ENCODE measurements at places on chromosomes 6 and 20. TPM values are rescaled to one million over a fixed set of nuclear protein-coding genes. Genes with fewer than 3 reads are reported as not detected.

Gene FGD2
- 15.5 TPM for polyA plus RNA-seq

Gene AIF1
- polyA plus RNA-seq = 57.1 TPM

Gene TRIM31
- polyA plus RNA-seq = 5.7 TPM

DNA sequence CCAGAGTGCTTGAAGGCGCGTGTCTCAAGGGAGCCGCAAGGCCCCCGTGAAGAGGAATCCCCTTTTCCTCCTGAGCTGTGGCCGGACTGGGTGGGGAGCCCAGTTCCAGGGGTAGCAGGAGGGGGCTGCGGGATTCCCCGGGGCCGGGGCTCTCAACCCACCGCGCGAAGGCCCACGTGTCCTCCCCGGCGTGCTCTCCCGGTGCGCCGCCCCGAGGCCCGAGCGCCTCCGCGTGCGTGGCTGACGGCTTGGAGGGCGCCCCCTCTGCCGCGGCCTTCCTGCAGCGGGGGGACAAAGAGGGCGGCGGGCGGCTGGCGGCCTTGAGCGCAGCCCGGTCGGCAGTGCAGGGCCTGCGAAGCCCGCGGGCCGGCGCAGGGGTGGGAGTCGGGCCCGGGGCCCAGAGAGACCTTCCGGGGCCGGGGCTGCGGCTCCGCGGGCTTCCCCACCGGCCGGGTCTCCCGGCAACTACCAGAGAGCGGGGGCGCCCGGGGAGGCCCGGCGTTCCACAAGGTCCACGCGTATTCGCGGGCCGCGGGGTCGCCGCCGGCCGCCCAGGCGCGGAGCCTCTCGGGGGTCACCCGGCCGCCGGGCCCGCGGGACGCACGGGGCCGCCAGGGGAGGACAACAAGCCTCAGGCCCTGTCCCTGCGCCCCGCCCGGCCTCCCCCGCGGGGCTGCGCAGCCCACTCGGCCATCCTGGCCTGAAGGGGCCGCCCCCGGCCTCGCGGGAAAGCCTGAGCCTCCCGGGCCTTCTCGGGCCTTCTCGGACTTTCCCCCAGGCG is at the start of gene FAM217A:
Gene FAM217A, minus strand, starts transcription at position 447 of the 781 bp plus-strand sequence. CDS start 1,723 bp downstream, outside the sequence.
- H3K27me3 ChIP-seq = peaks cover 4% of the 10 kb centered on the region
- no peak within 1 kb of the TSS for H3K27ac ChIP-seq
- no peaks in the 10 kb centered on the region for H3K36me3 ChIP-seq
- H3K4me3 ChIP-seq = no peak within 1 kb of the TSS
- DNase-seq = no peak
- peaks cover 3% of the 10 kb centered on the region for H3K4me1 ChIP-seq

GRCh38 chr6:168305863-168306262 is 13.7 kb downstream of the DACT2 start:
- peaks cover 13% of the 10 kb centered on the region for H3K4me1 ChIP-seq
- no peak overlapping the region for H3K27ac ChIP-seq
- H3K36me3 ChIP-seq = peaks cover 27% of the 10 kb centered on the region
- DNase-seq = no peak
- no peak overlapping the region for H3K4me3 ChIP-seq
- H3K27me3 ChIP-seq = no peaks in the 10 kb centered on the region

DNA sequence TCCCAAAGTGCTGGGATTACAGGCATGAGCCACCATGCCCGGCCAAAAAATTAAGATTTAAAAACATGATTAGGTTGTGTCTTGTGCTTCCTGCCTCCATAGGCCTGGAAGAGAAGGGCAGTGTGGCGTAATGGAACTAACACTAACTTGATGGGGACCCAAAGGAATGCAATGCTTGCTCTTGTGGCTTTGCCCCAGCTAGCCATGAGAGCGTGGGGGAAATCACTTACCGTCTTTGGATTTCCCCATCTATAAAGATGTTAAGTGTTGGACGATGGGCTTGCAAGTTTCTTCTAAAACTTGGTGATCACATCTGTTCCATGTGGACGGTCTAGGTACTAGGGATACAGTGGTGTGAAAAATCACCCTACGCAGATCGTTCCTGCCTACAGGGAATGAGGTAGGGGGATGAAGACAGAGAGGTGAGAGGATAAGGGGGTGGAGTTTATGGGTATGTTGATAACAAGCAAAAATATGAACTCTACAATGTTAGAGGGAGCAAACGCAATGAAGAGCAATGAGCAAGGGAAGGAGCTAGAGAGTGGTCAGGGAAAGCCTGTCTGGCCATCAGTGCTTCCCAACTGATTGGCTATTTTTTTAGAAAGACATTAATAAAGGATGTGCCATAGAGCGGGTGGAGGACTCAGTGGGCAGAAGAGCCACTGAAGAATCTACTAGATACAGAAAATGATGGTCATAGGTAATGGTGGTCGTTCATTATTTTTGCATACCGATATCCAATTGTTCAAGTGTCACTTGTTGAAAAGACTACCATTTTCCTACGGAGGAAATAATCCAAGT is 165.2 kb downstream of the BCAS1 start:
- no peak overlapping the region for H3K27ac ChIP-seq
- H3K4me1 ChIP-seq = peaks cover 25% of the 10 kb centered on the region
- no peak overlapping the region for H3K4me3 ChIP-seq
- no peaks in the 10 kb centered on the region for H3K27me3 ChIP-seq
- H3K36me3 ChIP-seq = no peaks in the 10 kb centered on the region

- peaks cover 55% of the 10 kb centered on the region for H3K4me1 ChIP-seq
- no peak overlapping the region for H3K4me3 ChIP-seq
- peaks cover 51% of the 10 kb centered on the region for H3K36me3 ChIP-seq
- H3K27me3 ChIP-seq = no peaks in the 10 kb centered on the region
Observed at GRCh38 chr6:44113414-44113813, 13.8 kb downstream of the MRPL14 start.

DNA sequence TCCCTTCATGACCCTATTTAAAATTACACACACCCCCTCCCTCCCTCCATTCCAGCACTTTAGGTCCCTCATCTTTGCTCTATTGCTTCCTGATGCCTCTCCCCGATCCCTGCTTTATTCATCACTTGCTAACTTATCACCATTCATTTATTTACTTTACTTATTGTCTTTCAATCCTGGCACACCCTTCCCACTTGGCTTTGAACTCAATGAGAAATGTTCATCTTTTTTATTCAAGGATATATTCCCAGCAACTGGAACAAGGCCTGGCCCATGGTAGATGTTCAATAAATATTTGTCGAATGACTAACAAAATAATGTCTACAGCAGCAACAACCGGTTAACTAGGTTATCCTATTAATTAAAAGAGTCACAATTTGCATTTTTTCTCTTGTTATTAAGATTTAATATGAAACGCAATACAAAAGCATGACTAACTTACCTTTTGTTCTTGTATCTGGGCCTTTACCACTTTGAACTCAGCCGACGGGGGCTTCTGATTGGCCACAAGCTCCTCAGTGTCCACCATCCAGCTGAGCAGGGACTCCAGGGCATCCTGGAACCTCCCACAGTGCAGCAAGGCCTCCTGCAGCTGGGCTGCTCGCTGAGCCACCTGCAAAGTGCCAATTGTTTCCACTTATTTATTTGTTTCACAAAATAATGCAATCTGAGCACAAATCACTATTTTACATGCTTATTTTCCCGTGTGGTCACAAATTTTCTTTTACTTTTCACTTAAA is 107.8 kb downstream of the DST start:
- H3K27me3 ChIP-seq = no peaks in the 10 kb centered on the region
- no peak overlapping the region for H3K27ac ChIP-seq
- peaks cover 53% of the 10 kb centered on the region for H3K36me3 ChIP-seq
- DNase-seq = no peak
- H3K4me3 ChIP-seq = no peak overlapping the region

- no peak overlapping the region for H3K27ac ChIP-seq
- DNase-seq = no peak
- no peaks in the 10 kb centered on the region for H3K27me3 ChIP-seq
- no peaks in the 10 kb centered on the region for H3K36me3 ChIP-seq
- no peaks in the 10 kb centered on the region for H3K4me1 ChIP-seq
- no peak overlapping the region for H3K4me3 ChIP-seq
Observed at GRCh38 chr6:132310921-132311320, 90.4 kb downstream of the MOXD1 start.

DNA sequence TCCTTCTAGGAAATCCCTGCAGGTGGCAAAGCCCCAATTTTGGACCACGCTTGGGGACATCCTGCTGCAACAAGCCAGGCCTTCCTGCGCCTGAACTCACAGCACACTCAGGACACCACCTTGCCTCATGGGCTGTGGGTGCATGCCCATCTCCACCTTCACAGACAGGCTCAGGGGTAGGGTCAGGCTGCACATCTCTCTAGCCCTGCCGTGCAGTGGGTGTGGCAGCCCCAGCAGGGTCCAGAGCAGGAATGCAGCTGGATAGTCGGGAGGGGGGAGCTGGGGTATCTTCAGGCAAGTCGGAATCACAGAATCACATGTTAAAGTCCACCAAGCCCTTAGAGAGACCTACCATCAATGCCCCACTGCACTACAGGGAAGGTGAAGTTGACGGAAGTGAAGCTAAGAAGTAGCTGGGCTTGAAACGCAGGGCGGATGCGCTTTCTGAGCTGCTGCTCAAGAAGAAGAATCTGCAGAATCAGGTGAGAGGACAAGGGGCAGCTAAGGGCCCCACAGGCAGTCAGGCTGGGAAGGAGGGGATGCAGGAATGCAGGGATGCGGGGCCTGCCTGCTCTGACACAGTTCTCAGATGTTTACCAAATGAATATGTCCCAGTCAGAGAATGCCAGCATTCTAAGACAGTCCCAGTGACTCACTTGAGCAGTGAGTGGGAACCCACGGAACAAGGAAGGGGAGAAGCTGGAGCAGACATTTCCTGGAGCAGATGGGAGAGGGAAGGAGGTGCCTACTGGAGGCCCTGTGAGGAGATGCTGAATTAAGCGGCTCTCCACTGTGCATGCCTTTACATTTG is 11.3 kb downstream of the SERPINB6 start:
- peaks cover 37% of the 10 kb centered on the region for H3K36me3 ChIP-seq
- peak overlapping the region; percentile 8 for H3K27ac ChIP-seq
- DNase-seq = no peak
- H3K4me1 ChIP-seq = peaks cover 46% of the 10 kb centered on the region

GRCh38 chr6:76553256-76553655 is 480.8 kb upstream of the IMPG1 start:
- no peak for DNase-seq
- H3K27me3 ChIP-seq = no peaks in the 10 kb centered on the region
- no peak overlapping the region for H3K27ac ChIP-seq
- H3K4me3 ChIP-seq = no peak overlapping the region
- no peaks in the 10 kb centered on the region for H3K36me3 ChIP-seq
- no peaks in the 10 kb centered on the region for H3K4me1 ChIP-seq

- peak overlapping the region; percentile 86 for H3K4me3 ChIP-seq
- H3K4me1 ChIP-seq = peaks cover 9% of the 10 kb centered on the region
- H3K27me3 ChIP-seq = peaks cover 11% of the 10 kb centered on the region
- no peak for DNase-seq
Observed at GRCh38 chr6:28251661-28252008, 434 bp downstream of the ZKSCAN4 start.

- H3K4me1 ChIP-seq = peaks cover under 1% of the 10 kb centered on the region
- no peaks in the 10 kb centered on the region for H3K27me3 ChIP-seq
- no peak overlapping the region for H3K4me3 ChIP-seq
- no peaks in the 10 kb centered on the region for H3K36me3 ChIP-seq
Observed at GRCh38 chr6:54301770-54302169, 6.5 kb upstream of the TINAG start.

GRCh38 chr20:43925801-43926200 is 11.1 kb downstream of the TOX2 start:
- H3K4me3 ChIP-seq = no peak overlapping the region
- no peak for DNase-seq
- H3K27me3 ChIP-seq = peaks cover 22% of the 10 kb centered on the region
- H3K4me1 ChIP-seq = no peaks in the 10 kb centered on the region

DNA sequence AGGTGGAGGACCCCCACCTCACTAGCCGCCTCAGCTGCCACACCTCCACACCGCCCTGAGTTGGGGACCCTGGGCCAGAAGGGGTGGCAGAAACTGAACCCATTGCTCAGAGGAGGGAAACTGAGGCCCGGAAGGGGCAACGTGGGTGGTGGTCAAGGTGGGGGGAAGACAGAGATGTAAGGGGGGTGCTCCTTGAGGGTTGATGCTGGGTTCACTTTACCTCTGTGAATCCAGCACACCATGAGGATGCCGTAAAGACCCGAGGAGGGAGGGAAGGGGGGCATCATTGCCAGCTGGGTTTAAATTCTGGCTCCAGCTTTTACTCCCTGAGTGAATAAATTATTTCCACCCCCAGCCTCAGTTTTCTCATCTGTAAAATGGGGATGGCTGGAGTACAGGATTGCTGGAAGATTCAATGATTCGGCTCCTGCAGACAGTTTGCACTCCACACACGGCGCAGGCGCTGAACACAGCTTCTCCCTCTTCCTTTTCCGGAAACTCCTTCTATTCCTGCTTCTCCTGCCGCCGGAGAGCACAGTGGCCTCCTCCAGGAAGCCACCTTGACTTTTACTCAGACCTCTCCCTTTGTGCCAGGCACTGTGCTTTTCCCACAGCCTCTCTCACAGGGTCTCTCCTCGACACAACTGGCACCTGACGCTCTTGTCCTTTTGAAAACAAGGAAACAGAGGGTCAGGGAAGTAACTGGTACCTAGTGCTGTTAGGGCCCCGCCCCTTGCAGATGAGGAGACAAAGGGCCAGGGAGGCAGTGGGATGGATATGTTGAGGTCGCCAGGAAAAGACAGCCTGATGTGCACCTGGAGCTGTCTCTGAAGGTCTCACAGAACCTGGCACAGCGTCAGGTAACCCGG is 59.4 kb downstream of the UBE2V1 start:
- no peak overlapping the region for H3K4me3 ChIP-seq
- peaks cover 3% of the 10 kb centered on the region for H3K4me1 ChIP-seq
- H3K27ac ChIP-seq = no peak overlapping the region
- H3K36me3 ChIP-seq = no peaks in the 10 kb centered on the region
- peaks cover 2% of the 10 kb centered on the region for H3K27me3 ChIP-seq
- DNase-seq = no peak

- H3K4me1 ChIP-seq = peaks cover 3% of the 10 kb centered on the region
- no peak overlapping the region for H3K4me3 ChIP-seq
- H3K27ac ChIP-seq = no peak overlapping the region
- no peaks in the 10 kb centered on the region for H3K27me3 ChIP-seq
- H3K36me3 ChIP-seq = no peaks in the 10 kb centered on the region
Observed at GRCh38 chr6:155316419-155316818, 2.1 kb upstream of the TFB1M start.

DNA sequence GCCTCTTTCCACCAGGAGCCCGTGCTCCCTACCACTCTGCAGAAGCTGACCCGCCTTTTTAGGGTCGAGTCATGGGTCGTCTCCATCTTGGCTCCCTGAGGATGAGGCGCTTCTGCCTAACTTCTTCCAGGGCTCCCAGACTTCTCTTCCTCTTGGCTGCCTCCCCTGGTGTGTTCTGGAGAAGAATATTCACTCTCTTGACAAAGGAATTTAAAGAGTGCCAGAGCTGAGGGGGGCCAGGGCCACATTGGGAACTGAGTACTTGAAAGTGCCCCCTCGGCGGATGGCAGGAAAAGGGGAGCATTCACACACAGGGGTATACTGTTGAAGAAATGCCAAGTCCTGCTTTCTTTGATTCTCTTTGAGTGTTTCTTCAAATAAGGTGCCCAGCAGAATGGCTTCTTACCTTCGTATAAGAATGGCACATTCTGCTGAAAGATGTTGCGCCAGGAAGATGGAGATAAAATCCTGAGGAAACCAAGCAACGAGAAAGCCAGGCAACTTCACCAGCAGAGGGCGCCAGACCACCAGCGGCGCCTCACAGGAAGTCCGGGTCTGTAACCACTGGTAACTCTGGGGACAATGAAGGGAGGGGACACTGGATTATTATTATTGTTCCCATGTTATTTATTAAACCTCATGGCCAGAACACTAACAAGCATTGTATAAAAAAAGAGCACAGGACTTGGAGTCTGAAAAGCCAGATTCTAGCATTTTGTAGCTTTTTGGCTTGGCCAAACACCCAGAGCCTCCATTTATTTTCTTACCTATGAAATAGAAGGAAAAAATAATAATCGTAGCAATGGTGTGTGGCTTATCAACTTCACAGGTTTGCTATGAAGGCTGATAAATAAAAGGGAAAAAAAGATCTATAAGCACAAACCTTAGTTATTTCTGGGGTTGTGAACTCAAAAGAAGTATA is 176.7 kb downstream of the HACE1 start:
- H3K4me3 ChIP-seq = no peak overlapping the region
- H3K27ac ChIP-seq = no peak overlapping the region
- DNase-seq = peak; percentile 48

Measured in large intestine (tissue), 12 donors.